HFFc6 (cell line): ENCODE measurements at places on chromosomes 16 and 17. TPM values are rescaled to one million over a fixed set of nuclear protein-coding genes. Genes with fewer than 3 reads are reported as not detected.

Gene ITGAD
- not detected in 3 replicates for total RNA-seq

Gene PTGES3L
- 1.2 to 1.4 TPM (median 1.3 TPM) in 3 replicates for total RNA-seq

Gene HIC1
- 42.1 to 51.9 TPM (median 45.7 TPM) in 3 replicates for total RNA-seq

Gene IRF8
- total RNA-seq = not detected in 3 replicates

Gene CWC25
- total RNA-seq = 10.5 to 14.0 TPM (median 12.7 TPM) in 3 replicates

Gene KRTAP3-1
- 2.5 and 9.3 TPM in 2 replicates for total RNA-seq

Gene AIPL1
- total RNA-seq = not detected in 3 replicates

Gene UTP18
- 30.5 and 35.7 TPM in 2 replicates for total RNA-seq

Gene KIF19
- total RNA-seq = not detected in 3 replicates

Gene KRTAP4-1
- total RNA-seq = not detected in 3 replicates

Gene CCL1
- 0.44 to 0.55 TPM in 2 of 3 replicates, not detected in the other for total RNA-seq

Gene MPP3
- 4.1 to 7.4 TPM (median 6.9 TPM) in 3 replicates for total RNA-seq

Gene ITGAX
- not detected in 3 replicates for total RNA-seq

Gene HOXB5
- not detected in 3 replicates for total RNA-seq

Gene CD300E
- not detected in 3 replicates for total RNA-seq

Gene ITGAL
- not detected in 3 replicates for total RNA-seq

Gene CTRB2
- total RNA-seq = not detected in 3 replicates

Gene KRT24
- not detected in 2 replicates for total RNA-seq

Gene KRTAP4-6
- total RNA-seq = not detected in 3 replicates

Gene RCVRN
- not detected in 3 replicates for total RNA-seq

Gene CES4A
- total RNA-seq = 2.2 to 2.8 TPM (median 2.7 TPM) in 3 replicates

Gene TXNDC17
- total RNA-seq = 115 to 141 TPM (median 126 TPM) in 3 replicates

Gene ATP2A1
- total RNA-seq = 0.26 and 1.2 TPM in 2 replicates

Gene MYH2
- total RNA-seq = not detected in 3 replicates

Gene FSCN2
- total RNA-seq = 0.88 and 1.4 TPM in 2 replicates

Gene CAPN15
- total RNA-seq = 35.3 to 43.5 TPM (median 42.6 TPM) in 3 replicates

Gene DVL2
- total RNA-seq = 24.9 to 26.7 TPM (median 26.5 TPM) in 3 replicates

Gene TPSG1
- total RNA-seq = 0.23 TPM in 1 of 3 replicates, not detected in the others

Gene ABCA6
- total RNA-seq = not detected in 3 replicates

Gene FAM20A
- not detected in 3 replicates for total RNA-seq

Gene HOXB8
- not detected in 3 replicates for total RNA-seq

Gene SPATA32
- total RNA-seq = 0.11 TPM in 1 of 2 replicates, not detected in the other

Gene GUCY2D
- not detected in 3 replicates for total RNA-seq

Gene HOXB7
- not detected in 3 replicates for total RNA-seq

Gene WNT9B
- total RNA-seq = not detected in 3 replicates

Gene NLRC5
- total RNA-seq = 18.2 to 25.4 TPM (median 19.6 TPM) in 3 replicates
